ENCODE measurements at places on chromosomes 5 and 9.

GRCh38 chr9:126494264-126494663 lies 119.5 kb upstream of the LMX1B start:
- DNase-seq, result no peak

GRCh38 chr5:157343842-157344790 lies 78.2 kb downstream of the CYFIP2 start:
- DNase-seq, result no peak

DNA sequence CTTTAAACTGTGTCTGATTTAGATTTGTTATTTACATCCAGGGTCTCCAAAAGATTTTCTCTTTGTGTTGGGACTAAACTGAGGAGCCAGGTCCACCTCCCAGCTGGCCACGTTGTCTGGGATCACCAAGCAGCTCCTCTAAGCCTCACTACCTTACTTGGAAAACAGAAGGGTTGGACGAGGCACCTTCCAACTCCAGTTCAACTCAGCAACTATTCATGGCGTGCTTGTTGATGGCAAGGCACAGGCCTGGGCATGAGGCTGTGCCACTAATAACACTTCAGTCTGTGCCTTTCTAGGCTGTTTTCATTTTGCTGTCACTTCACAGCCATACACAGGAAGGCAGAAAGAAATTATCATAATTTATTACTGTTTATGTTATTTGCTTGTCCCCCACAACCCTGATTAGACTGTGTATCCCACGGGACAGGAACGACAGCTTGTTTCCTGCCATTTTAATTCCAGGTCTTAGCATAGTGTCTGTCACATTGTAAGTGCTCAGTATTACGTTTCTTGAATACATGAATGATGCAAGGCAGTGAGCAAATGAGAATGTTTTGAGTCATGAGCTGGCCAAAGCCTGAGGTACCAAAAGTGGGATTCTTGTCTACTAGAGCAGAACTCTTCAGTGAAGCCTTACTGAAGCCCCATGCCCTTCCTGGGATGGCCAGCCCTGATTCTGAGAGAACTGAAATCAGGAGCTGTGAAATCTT lies 125.8 kb downstream of the GALNT10 start:
- DNase-seq, result no peak

GRCh38 chr5:95729115-95730010 lies 1.8 kb upstream of the RHOBTB3 start:
- no peak for DNase-seq

DNA sequence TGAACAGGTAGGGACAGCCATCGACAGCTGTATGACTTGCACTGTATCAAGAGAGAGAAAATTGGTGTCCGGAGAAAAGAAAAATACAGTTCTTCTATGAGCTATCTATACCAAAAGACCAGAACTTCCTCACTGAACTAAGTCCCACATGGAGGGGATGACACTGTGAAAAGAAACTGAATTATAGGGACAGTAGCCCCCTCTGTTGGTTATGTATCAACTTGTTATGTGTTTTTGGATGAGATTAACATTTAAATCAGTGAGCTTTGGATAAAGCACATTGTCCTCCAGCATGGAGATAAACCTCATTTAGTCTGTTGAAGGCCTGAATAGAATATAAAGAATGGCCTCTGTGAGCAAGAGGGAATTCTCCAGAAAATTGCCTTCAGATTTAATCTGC lies 176.6 kb upstream of the SH3GL2 start:
- DNase-seq, result no peak

GRCh38 chr5:53667621-53668020 lies 107.2 kb downstream of the NDUFS4 start:
- no peak for DNase-seq

- peak; percentile 76 for DNase-seq
Measured at GRCh38 chr5:54646356-54647101, 129.0 kb downstream of the SNX18 start.

DNA sequence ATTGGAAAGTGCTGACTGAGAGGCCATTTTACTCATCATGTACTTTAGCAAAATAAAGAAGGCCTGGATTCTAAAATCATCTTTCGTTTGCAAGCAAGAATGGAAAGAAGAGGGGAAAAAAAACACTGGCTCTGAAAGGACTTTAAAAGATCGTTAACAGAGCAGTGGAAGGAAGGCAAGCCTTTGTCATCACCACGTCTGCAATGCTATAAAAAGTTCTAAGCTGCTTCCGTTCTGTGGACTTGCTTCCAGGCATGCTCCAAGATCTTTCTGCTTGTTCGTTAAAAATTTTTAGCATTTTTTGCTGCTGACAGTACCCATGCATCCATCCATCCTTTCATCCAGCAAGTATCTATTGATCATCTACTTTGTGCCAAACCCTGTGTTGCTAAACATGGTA lies 226.5 kb downstream of the GABBR2 start:
- DNase-seq, result no peak

DNA sequence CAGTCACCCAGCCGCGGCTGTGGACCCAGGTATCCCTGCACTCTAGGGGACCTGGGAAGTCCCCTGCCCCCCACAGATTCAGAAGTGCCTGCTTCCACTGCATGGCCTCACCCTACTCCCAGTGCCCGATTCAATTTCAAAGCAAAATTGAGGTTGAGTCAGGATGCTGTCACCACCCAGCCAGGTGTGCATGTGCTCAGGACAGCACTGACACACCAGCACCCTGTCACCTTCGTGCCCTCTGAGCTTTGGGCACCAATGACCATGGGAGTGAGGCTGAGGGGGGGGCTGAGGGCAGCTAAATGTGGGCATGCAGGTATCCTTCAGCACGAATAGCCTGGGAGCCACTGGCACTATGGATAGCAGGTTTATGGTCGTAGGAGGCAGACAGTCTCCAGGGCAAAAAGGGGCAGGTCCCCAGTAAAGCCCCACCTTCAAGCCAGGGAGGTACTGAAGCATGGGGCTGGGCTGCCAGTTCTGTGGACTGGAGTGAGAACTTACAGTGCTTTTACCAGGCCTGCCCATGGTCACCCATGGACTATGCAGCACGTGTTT lies 1151.6 kb upstream of the CDH6 start:
- no peak for DNase-seq

DNA sequence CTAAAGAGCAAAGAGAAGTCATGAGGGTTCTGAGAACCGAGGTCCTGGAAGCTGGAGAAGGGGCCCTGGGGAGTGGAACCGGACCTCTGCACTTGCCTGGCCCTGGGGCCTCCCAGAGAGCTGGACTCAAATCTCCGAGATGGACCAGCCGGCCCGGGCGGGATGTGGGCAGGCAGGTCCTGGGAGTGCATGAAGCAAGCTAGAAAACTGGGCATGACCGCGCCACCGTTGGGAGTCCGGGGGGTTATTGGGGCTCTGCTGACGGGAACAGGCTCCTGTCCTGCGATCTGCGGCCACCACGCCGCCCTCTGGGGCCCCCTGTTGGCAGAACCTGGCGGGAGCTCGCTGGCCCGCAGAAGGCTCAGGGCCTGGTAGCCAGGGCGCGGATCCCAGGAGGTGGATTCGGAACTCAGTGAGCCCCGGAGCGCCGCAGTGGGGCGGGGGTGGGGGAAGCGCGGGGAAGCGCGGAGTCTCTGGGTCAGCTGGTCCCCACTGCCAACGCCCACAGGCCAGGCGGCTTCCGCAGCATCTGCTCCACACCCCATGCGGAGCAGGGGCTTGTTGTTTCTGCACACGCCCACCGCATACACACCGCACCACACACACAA lies 150.6 kb downstream of the ERCC6L2 start:
- no peak for DNase-seq

DNA sequence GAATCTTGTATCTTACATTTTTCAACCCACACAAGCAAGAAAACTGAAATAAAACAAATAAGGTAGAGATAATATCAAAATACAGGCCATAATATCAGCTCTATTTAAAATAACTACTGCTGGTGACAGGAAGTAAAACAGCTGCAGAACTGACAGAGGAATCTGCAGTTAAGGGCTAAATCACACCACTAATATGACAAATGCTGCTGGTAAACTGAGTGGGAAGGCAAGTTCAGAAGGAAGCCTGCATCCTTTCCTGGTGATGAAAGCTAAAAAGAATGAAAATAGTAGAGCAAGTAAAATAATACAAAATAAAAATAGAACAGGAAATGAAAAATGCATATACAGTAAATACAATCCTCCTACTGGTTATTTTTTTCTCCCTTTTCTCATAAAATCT lies 1293.7 kb upstream of the C9orf72 start:
- DNase-seq, result no peak

GRCh38 chr9:6229619-6230018 lies 14.0 kb downstream of the IL33 start:
- no peak for DNase-seq

GRCh38 chr5:112708103-112708622 lies 29.5 kb upstream of the APC start:
- DNase-seq, result no peak

DNA sequence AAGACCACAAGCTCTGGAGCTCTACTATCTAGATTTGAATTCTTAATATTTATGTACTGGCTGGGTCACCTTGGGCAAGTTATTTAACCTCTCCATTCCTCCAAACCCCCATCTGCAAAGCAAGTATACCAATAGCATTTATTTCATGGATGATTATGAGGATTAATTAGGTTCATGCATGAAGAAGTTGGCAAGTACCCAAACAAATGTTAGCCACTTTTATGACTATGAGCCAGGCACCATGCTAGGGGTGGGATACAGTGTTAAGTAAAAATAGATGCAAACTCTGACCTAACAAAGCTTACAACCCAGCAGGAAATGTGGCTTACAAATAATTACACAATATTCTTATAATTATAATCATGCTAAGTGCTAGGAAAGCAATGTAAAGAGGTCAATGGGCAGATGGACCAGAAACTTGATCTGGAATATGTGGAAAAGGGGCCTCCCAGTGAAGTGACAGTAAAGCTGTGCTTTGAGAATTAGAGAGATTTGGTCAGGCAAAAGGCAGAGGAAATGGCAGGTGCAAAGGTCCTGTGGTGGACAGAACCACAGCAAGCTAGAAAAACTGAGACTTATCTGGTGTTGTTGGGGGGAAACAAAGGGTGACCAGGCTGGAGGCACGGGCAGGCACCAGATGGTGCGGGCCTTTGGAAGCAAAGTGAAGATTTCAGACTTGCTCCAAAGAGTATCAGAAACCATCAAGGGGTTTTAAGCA lies 525.2 kb upstream of the TRPC7 start:
- DNase-seq, result no peak

GRCh38 chr9:131104016-131104740 lies 7.8 kb downstream of the AIF1L start:
- DNase-seq, result no peak

DNA sequence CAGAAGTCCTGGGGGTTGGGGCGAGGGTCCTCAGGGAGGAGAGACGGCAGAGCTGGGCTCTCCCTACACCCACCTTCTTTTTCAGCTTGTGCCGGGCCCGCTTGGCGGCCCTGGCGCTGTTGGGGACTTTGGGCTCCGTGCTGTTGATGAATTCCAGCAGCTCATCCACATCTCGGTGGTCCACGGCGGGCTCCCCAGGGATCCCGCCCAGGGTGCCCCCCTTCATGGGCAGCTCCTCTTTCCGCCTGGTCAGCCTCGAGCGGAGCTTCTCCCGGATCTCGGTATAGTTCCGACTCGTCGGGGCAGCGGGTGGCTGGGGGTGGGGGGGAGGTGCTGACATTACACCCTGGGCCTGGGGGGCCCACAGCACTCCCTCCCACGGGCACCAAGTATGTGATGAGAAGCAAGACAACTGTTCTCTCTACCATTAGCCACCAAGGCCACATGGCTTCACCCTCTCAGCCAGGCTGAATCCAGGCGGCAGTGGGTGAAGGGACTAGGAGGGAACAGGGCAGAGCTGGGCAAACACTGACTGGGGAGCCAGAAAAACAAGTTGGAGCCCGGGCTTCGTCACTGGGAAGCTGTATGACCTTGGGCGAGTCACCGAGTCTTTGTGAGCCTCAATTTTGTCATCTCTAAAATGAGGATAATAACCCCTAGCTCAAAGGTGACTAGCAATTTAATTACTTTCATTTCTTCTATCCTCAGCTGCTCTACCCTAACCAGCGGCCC lies 14.6 kb upstream of the DDX41 start:
- DNase-seq, result no peak

GRCh38 chr5:169001394-169001793 lies 299.5 kb downstream of the SLIT3 start:
- DNase-seq, result no peak

DNA sequence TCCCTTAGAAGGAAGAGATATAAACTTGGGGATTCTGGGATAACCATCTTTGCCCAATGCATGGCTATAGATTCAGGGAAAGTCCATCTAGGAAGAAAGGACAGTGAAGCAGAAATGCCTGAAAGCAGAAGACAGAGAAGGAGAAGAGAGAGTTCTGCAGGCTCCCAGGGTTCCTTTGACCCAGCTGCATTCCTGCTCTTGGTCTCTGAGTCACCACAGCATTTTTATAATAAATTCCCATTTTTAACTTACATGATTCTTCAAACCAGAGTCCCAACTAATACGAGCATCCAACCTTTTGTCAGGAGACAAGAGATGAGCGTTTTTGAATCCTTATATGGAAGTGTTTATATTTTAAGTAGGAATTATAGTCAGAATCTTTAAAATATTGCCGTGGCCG lies 12.0 kb upstream of the AOPEP start:
- no peak for DNase-seq

DNA sequence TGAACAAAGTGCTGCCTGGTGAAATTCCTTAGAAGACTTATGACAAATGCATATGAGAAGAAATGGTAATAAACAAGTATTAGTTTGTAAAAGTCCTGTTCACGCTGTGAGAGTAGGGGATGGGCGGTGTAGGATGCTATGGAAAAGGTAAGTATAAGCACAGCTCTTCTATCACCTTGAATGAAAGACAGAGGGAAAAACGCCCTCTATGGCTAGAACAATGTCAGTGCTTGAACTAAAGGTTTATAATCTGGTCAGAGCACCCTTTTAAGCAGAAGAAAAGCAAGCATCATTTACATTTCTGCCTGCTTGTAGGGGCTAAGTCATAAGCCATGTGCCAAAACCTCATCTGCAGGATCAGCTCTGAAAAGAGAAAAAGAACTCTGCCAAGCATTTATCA lies 115.2 kb downstream of the LHFPL2 start:
- no peak for DNase-seq

DNA sequence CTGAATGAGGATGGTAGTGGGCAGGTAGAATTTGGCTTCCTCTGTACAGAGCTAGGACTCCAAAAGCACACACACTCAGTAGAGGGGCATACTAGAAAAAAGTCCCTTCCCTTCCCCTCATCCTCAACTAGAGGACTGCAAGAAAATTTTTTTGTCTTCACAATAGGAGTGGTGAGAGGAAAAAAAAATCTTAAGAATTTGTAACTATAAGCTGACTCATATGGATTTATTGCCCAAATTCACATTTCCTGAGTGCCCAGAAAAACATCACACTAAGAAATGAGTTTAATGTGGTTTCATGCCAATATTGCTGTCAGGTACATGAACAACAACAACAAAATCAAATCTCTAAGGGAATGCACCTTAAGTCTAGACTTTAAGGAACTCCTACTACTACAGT lies 43.7 kb downstream of the RANBP6 start:
- DNase-seq, result no peak

DNA sequence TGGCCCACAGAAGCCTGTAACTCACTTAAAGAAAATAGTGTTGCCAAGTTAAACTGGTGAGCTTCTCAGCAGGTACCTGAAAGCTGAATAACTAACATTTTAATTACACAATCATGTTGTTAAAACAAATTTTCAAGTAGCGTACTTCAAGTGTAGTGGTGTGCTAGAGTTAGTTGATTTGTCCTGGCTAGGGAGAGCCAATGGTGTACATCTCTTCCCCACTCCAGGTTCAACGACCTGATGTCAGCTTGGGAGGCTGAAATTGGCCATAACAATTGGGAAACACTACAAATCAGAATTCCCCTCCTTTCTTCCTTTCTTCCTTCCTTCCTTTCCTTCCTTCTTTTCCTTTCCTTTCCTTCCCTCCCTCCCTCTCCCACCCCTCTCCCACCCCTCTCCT lies 295.3 kb upstream of the SLC24A2 start:
- DNase-seq, result no peak

GRCh38 chr5:153088538-153088937 lies 401.9 kb upstream of the GRIA1 start:
- no peak for DNase-seq

- DNase-seq, result no peak
Measured at GRCh38 chr5:40983781-40984180, 74.5 kb downstream of the C7 start.

All from CD4-positive, alpha-beta T cell (primary cell).